ENCODE measurements at places on chromosomes 3 and 15.

DNA sequence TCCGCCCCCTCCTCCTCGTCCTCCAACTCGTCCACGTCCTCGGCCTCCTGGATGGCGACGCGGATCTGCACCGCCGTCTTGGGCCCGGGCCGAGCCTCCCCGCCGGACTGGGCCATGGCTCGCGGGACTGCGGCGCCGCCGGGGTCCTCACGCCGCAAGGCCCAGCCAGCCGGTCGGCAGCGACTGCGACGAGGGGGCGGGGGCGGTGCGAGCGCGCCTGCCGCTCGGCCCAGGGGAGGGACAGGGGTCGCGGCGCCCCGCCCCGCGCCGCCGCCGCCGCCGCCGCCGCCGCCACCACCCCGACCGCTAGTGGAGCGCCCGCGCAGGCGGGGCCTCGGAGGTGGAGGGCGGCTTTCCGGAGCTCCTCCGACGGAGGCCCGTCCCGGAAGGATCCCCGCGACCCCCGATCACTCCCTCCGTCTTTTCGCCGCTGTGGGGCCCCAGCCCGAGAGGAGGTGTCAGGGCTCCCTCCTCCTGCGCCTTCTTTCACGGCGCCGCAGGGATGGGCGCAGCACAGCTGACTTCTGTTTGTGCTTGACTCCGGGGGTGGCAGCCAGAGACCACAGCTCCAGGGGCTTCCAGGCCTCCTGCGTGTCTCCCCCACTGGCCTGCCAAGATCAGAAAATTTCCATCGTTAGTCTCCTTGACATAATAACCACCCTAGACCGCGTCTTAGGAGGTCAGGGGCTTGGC is at the start of gene LARP6:
TSS of gene LARP6 (minus strand) at position 185 of the 693 bp plus-strand sequence. CDS start at position 116, 69 bp downstream.
- peak; percentile 66 for DNase-seq

DNA sequence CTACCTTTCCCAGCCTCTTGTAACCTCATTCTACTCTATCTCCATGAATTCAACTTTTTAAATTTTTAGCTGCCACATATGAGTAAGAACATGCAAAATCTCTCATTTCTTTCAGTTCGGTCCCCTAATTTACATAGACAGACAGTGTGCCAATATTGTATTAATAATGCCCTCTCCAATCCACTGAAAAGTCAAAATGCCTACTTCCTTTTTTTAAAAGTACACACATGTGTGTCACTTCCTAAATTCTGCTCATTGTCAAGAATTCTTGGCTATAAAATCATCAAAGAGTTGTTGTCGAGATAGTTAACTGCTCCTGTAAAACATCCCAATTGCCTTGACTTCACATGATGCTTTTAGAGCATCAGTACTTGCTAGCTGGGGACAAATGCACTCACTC is 84.2 kb upstream of the IL12A start:
- no peak for DNase-seq

DNA sequence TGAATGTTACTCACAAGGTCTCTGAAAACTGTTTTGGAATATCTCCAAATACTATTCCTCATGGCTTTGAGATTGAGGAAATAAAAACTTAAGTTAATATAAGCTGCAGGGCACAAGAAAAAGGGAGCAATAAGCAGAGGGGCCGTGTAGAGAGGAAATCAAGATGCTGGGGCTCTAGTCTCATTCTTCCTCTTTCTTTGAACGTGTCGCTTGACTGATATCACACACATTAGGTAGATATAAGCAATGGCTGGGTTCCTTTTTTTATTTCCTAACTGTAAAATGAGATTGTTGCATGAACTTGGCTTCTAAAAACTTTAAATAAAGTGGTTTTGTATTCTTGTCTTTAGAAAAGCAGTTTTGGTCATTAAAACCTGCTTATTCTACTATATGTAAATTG is 326.7 kb upstream of the ROPN1 start:
- no peak for DNase-seq

GRCh38 chr3:30693470-30694120 is 87.2 kb downstream of the TGFBR2 start:
- DNase-seq = peak; percentile 41

GRCh38 chr3:174397848-174398247 is 461.3 kb upstream of the NAALADL2 start:
- no peak for DNase-seq

- DNase-seq = no peak
Observed at GRCh38 chr3:43307226-43307625, 20.9 kb downstream of the SNRK start.

GRCh38 chr3:107841831-107842230 is 249.0 kb downstream of the CD47 start:
- DNase-seq = no peak

DNA sequence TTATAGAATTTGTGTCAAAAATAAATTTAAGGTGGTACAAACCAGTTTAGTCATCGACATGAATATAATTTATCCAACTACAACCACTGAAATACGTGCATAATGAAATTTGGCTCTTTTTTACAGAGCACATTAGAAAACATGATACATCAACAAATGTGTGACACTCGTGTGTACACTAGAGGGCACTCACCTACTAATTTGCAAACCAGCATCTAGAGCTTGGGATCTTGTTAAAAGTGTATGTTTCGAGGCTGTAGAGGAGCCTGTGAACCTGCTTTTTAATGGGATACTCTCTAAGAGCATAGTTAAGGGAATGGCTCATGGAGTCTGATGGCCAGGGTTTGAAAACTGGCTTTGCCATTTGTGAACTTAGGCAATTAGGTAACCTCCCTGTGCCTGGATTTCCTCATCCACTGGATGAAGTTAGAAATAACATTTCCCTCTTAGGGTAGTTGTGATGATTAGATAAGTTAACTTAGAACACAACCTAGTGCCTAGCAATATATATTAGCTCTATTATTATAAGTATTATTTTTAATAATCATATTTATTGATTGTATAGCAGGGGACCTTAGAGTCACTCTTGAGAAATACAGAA is 8.8 kb upstream of the CPOX start:
- DNase-seq = peak; percentile 51

DNA sequence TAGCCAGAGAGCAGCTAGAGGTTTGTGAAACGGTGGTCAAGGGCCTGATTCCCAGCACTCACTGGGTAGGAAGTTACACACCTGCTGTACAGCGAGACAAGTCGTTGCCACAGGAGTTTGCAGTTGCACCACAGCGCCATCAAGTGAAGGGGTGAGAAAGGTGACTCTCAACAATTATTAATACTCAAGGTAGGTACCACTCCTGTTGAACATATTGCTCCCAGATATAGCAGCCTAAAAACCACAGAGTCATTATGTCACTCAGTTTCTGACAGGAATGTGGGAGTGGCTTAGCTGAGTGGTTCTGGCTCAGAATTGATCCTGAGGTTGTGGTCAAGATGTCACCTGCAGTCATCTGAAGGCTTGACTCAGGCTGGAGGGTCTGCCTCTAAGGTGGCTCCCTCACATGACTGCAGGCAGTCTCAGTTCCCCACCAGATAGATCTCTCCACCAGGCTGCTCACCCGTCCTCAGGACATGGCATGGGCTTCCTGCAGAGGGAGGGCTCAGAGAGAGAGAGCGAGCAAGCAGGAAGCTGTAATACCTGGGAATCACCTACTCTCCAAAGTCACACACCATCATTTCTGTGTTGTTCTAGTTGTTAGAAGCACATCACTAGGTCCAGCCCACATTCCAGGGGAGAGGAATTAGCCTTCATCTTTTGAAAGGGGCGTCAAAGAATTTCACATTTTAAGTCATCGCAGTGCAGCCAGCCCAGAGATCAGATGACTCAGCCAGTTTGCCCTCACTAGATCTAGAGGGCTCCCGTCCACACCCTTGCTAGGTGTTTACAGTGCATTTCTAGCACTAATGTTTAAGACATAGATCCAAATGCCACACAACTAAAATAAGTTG is 17.0 kb upstream of the ANO10 start:
- DNase-seq = no peak

GRCh38 chr3:122353215-122353614 is 28.2 kb downstream of the CSTA start:
- DNase-seq = no peak

- no peak for DNase-seq
Observed at GRCh38 chr15:60787837-60788691, 309.1 kb upstream of the ICE2 start.

All from NCI-H1436 (cell line).